NCI-H187 treated with DMSO at 0.1 percent for 48 hours (cell line): ENCODE measurements at places on chromosomes 5 and 9.

GRCh38 chr5:40547994-40548575 is 131.6 kb upstream of the PTGER4 start:
- no peak for DNase-seq

- DNase-seq: no peak
These were observed 19.2 kb upstream of the RICTOR start for GRCh38 chr5:39093352-39093751.

- DNase-seq: no peak
These were observed 151.1 kb upstream of the ERCC6L2 start for GRCh38 chr9:95724253-95724991.

GRCh38 chr9:14147738-14148137 is 166.2 kb downstream of the NFIB start:
- DNase-seq: no peak

GRCh38 chr9:138069731-138070456 is 192.3 kb downstream of the CACNA1B start:
- DNase-seq: no peak

- no peak for DNase-seq
These were observed 17.3 kb downstream of the EXD3 start for GRCh38 chr9:137405677-137406081.

DNA sequence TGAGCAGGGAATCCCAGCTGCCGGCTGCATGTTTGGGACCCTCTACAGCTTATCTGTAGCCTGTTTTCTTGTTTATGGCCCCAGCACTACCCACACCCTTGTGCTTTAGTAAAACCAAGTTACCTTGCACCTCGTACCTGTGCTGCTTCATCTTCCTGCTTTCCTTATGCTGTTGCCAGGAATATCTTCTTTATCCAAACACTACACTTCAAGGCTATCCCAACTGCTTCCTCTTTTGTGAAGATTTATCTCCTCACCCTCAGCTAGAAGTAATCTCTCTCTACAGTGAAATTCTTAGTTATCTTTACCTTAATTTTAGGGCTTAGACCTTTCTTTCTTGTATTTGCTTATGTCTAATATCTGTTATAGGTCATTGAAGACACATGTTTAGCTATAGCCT is 171.1 kb downstream of the KDM4C start:
- no peak for DNase-seq

GRCh38 chr5:161261668-161262323 is 284.7 kb downstream of the GABRB2 start:
- no peak for DNase-seq
